ENCODE measurements at places on chromosomes 6 and 20.

- DNase-seq: peak; percentile 61
These were observed 112.1 kb upstream of the TMEM170B start for GRCh38 chr6:11425431-11425871.

DNA sequence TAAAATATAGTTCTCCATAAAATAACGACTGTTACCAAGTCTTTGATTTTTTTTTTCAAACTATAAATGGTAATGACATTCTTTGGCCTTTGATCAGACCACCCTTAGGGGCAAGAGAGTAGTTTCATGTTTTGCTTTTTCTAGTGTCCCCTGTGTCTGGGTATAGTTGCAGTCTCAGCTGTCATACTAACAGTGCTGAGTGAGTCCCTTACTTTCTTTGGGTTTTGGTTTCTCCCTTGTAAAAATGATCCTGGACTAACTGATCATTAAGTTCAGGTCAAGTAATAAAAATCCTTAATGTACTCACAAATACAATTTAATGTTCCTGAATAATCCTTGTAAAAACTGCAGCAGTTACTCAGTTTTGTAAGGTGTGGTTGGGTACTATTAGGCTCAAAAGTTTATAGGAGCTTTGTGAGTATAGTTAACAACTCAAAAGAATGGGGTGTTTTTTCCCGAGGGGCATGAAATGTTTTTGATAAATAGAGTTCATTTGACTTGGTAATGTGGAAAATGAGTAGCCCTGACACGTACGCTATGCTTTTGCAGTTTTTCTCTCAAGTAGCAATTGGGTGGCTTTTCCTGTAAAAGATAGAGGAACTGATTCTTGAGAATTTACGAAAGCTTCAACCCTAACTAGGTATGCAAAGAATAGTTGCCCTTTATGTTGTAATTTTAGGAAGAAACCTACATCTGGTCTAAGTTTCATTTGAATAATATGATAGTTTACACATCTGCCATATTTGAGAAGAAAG is 6.2 kb downstream of the PTPN1 start:
- DNase-seq: no peak

DNA sequence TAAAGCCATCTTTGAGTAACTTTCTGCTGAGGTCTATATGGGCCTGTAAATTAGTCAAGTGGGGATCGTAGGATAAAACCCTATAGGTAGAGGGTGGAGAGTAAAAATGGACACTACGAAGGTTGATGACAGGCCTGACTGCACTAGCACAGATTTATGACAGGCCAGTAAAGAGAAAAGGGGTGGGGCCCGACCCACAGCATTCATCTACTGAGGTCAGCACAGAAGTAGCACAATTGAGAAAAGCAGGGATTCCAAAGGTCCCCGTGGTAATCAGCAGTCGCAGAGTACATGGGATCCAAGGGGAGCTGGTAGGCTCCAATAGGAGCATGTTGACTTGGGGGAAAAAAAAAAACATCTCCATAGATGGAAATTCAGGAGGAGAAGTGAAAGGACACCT is 660.4 kb downstream of the TFAP2A start:
- no peak for DNase-seq

DNA sequence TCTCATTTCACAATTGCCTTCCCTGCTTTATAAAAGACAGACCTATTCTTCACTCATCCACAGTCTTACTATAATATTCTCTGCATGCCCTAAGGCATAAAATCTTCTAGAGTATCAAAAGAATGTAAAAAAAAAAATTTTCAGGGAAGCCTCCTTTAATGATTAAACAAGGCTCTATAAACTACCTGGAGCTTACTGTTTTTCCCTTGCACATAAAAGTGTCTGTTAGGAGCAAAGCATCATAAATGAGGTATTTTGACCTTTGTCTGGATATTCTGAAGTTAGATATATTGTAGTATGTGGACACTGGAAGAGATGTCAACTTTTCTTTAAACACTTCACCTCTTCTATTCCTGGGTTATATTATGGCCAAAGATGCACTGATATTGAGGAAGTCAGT is 97.5 kb downstream of the ARHGAP18 start:
- DNase-seq: no peak

- no peak for DNase-seq
These were observed 75.8 kb downstream of the NRN1 start for GRCh38 chr6:5930968-5931367.

DNA sequence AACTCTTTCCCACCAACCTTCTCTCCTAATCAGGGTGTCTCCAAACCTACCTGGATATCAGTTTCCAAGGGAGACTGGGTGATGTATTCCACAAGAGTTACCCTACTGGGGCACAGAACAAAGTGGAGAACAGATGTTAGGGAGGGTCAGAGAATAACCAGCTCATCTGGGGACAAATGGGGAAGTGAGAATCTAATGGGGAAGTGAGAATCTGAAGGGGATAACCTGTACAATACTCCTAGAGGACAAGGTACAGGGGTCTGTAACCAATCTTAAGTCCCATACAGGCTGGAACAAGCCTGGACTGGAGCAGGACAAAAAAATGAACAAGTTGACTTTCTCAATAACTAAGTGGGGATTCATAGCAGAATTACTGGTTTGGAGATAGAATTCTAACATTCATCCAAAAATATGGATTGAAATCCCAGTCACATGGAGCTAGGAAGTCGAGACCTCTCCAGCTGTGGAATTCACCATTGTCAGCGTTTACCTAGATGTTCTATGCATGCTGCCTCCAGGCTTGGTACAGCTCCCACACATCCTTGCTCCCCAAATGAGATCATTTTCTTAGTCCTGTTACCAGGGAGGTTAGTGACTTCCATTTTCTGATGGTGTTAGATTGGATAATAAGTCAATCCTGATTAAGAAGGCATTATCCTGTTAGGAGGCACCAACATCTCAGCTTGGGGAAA is 214.8 kb upstream of the MOCS1 start:
- no peak for DNase-seq

- no peak for DNase-seq
These were observed 357.1 kb upstream of the POU3F2 start for GRCh38 chr6:98477231-98477630.

DNA sequence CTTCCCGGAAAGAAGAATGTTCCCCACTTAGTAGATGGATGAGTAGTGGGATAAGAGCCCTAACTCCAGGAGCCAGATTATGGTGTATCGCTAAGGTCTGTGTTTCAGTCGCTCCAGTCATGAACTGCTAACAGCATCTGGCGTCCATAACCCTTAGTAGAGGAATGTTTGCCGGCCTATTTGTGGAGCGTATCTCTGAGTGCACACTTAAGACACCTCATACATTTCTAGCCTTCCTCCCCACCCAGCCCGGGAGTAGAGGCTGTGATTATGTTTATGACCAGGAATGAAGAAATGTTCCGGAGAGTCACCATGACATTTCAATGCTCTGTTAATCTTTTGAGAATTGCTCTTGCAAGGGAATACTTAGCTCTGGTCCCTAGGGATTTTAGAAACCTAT is 251.1 kb upstream of the SOX4 start:
- DNase-seq: no peak

Data from kidney tubule cell (primary cell).